ENCODE measurements at places on chromosomes 13 and 19. TPM values are rescaled to one million over a fixed set of nuclear protein-coding genes. Genes with fewer than 3 reads are reported as not detected.

ZNF486 gene
- not detected for total RNA-seq

ITPKC gene
- total RNA-seq, result 18.8 TPM

NMRK2 gene
- not detected for total RNA-seq

ATP7B gene
- total RNA-seq, result 2.4 TPM

KCNRG gene
- total RNA-seq, result 0.23 TPM

ZNF90 gene
- not detected for total RNA-seq

OR10H1 gene
- not detected for total RNA-seq

LILRA1 gene
- not detected for total RNA-seq

TMEM255B gene
- 0.65 TPM for total RNA-seq

CYP2A6 gene
- total RNA-seq, result not detected

CATSPERD gene
- not detected for total RNA-seq

SIGLEC14 gene
- total RNA-seq, result not detected

BRSK1 gene
- total RNA-seq, result 5.4 TPM

OCEL1 gene
- total RNA-seq, result 13.8 TPM

EID2B gene
- total RNA-seq, result 6.9 TPM

TGFBR3L gene
- total RNA-seq, result 1.7 TPM

COG6 gene
- total RNA-seq, result 6.1 TPM

RAB8A gene
- total RNA-seq, result 44.4 TPM

ELAVL1 gene
- total RNA-seq, result 69.3 TPM

PLEKHA4 gene
- 2.6 TPM for total RNA-seq

KLK10 gene
- total RNA-seq, result 0.25 TPM

C19orf85 gene
- total RNA-seq, result not detected

PRR20D gene
- not detected for total RNA-seq

MTMR6 gene
- total RNA-seq, result 10.1 TPM

LILRB4 gene
- not detected for total RNA-seq

ICAM4 gene
- total RNA-seq, result 0.09 TPM

PSG3 gene
- 0.16 TPM for total RNA-seq

CKM gene
- 0.11 TPM for total RNA-seq

CGB2 gene
- total RNA-seq, result 0.35 TPM

CGB1 gene
- not detected for total RNA-seq

PSG11 gene
- not detected for total RNA-seq

LILRA2 gene
- not detected for total RNA-seq

NCCRP1 gene
- total RNA-seq, result 1.9 TPM

LILRA5 gene
- not detected for total RNA-seq

TMEM205 gene
- 128 TPM for total RNA-seq

DLEU7 gene
- not detected for total RNA-seq

ZNF223 gene
- total RNA-seq, result 2.5 TPM

BEST2 gene
- not detected for total RNA-seq

ZNF579 gene
- total RNA-seq, result 25.2 TPM
